NCI-H187 (cell line): ENCODE measurements at places on chromosomes 2 and 18.

- DNase-seq = no peak
Measured at GRCh38 chr2:226885769-226886435, 50.0 kb downstream of the RHBDD1 start.

DNA sequence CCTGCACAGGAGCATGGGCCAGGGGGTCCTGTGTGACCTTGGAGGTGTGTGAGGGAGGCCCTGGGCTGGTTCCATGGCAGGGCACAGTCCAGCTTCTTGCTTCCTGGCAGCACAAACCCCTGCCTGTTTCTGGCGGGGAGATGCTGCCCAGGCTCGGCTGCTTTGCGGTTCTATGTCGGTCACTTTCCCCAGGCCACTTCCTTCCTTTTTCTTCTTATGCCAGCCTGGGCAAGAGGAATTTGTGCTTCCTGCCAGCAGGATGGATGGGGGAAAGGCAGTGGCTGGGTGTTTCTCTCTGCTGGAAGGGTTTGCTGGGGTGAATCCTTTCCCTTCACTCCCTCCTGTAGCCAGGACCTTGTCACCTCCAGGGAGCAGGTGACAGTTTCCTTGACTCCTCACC is 24.3 kb downstream of the ASAP2 start:
- DNase-seq = no peak

DNA sequence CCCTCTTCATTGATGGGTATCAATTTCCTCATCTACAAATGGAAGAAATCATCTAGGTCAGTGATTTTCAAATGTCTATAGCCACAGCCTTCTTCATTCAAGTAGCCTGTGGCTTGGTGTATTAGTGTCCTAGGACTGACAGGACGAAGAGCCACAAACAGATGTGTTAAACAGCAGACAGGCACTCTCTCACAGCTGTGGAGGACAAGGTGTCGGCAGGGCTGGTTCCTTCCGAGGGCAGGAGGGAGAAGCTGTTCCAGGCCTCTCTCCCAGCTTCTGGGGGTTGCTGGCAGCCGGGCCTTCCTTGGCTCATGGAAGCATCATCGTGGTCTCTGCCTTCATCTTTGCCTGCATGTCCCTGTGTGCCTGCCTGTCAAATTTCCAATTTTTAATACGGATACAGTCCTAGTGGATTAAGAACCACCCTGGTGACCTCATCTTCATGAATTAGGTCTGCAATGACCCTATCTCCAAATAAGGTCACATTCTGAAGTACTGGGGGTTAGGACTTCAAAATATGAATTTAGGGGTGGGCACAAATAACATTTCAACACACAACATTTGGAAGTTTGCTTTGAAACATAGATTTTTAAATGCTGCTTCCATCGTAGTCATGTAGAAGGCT is 86.5 kb downstream of the PTGR3 start:
- no peak for DNase-seq

DNA sequence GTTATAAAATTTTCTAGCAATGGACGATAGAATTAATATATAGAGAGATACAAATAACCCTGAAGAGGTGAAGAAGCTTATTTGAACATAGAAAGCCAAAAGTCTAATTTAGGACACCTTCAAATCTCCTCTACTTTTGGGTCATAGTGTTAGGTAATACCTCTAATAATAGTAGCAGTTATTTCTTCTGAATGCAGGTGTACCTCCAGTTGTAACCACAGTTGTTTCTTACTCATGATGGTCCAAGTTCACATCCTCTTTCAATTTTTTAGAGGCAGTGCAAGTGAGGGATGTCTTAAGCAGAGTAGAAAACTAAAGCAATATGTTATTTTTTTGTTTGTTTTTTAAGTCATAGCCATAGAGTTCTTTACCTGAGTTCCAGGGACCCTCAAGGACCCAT is 429.5 kb downstream of the CCDC85A start:
- no peak for DNase-seq

GRCh38 chr2:170703776-170704476 is 11.2 kb upstream of the SP5 start:
- DNase-seq = no peak

DNA sequence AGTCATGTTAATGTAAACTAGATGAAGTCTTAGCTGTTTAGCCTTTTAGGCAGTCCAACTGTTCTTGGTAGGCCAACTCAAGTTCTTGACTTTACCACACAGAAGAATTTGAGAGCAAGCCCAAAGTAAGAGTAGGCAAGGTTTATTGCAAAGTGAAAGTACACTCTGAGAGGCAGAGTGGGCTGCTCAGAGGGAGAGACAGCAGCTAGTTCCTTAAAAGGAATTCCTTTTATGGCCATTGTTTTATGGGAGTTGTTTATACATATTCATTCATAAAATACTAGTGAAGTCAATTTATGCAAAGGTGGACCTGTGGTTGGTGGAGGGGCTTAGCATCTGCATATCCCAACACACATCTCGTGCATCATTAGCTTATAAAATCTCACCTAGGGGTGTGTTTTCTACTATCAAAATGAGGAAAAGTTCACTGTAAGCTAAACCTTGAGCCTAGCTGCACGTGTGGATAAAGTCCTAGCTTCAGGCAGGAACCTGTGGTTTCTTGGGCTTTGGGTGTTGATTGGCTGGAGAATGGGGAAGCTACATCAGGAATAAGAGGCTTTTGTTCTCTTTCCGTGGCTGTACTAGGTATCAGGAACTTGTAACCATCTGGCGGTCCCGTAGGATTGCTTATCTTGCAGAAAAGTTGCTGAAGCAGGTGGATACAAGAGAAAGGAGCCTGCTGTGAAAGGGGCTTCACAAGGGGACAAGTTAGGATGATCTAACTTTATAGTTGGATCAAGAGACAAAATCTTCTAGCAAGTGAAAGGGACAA is 110.4 kb upstream of the GULP1 start:
- no peak for DNase-seq

DNA sequence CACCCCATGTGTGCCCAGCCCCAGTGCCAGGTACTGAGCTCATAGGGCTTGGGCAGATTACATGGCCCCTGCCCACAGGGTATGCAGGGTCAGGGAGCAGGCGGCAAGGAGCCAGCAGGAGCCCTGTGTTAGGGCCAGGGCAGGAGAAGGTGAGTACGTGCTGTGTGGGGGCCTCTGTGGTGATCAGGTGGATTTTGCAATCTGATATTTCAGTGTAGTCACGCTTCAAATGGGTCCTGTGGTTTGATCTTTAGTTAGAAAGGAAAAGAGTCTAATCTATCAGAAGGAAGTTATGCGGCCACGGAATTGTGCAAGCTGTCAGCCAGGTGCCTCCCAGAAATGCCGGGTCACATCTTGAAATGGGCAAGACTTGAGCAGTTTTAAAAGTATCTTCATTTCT is 13.9 kb downstream of the UBE2F start:
- DNase-seq = no peak

- DNase-seq = no peak
Measured at GRCh38 chr2:82879803-82880202, 1579.3 kb downstream of the SUCLG1 start.

- no peak for DNase-seq
Measured at GRCh38 chr18:55031979-55032378, 72.7 kb upstream of the CCDC68 start.

DNA sequence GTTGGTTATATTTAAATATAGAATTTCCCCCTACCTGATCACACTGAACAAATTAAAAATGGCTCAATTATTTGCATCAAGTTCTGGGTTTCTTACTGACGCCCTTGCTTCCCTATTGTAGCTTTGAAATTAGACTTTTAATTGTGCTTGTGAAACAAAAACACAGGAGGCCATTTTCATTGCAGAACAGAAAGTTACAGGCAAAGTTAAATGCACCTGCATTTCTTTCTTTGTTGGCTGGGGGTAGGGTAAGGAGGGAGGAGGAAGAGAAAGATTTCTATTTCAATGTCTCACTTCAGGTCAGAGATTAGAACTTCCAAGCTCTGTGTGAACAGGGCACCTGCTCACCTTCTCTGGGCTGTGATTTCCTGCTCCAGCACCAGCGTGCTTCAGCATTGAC is 199.6 kb downstream of the BCL11A start:
- no peak for DNase-seq

DNA sequence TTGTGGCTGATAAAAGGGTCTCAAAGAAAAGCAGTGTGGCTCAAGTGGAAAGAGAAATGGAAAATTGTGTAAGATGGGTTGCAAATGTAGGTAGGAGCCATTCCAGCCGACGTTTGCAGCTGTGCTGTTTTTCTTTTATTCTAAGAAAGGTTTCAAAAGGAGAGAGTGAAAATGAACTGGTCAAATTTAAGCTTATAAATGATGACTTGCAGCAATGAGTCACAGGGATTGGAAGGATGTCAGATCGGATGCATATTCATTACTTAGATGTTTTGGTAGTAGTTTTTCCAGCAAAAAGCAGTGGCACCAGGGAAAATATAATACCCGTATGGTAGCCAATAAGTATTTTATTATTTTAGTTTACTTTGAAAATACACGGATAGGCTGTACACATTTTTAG is 79.1 kb downstream of the LRRTM4 start:
- no peak for DNase-seq

DNA sequence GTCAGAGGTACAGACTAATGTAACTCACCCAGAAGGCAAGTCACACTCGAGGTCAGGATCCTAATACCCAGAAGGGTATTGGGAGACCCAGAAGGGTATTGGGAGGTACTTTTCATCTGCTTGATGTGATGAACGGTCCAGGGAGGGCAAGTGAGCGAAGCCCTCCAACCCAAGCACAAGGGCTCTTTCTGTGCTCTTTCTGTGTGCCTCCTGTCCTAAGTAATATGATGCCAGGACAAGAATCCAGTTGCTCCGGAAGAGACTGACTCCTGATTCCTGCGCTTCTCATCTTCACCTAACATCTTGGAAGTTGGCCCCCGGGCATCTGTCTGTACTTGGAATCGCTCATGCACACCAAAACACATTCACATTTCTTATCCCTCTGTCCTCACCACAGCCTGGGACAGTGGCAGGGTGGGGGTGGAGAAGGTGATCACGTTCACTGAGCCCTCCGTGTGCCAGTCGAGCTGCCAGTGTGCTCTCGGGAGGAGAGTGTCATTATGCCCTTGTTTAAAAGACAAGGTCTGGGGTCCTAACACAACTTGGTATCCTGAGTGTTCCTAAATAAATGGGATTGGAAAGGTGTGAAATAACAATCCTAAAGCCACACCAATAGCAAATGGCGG is 17.1 kb downstream of the GYPC start:
- DNase-seq = no peak

DNA sequence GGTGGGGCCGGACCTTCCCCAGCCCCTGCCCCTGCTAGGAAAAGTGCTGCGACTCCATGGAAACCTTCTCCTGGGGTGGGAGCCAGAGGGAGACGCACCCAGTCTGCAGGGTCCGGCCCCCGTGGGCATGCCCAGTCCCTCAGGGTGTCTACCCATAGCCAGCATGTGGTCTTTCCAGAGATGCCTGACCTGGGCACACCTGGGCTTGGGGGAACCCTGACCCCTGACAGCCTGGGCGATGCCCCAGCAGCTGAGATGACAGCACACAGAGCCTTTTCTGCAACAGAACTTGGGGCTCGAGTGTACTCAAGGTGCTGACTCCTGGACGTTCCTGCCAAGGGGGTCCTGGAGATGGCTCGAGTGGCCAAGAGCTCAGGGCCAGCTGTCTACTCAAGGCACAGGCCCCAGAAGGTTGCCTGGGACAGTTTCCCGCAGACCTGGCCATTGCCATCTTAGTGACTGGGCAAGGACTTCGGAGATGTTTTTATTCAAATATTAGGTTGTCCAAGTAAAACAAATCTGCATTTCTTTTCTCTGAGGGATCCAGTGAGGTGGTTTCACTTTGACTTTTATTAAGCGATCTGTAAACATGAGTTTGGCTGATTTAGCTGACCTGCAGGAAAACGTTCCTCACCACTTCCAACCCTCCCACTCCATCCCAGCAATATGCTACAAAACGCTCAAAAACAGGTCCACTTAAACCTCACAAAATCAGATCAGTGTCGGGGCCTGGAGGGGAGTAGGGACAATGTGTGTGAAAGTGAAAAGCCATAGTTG is 228.0 kb downstream of the EIPR1 start:
- DNase-seq = no peak

DNA sequence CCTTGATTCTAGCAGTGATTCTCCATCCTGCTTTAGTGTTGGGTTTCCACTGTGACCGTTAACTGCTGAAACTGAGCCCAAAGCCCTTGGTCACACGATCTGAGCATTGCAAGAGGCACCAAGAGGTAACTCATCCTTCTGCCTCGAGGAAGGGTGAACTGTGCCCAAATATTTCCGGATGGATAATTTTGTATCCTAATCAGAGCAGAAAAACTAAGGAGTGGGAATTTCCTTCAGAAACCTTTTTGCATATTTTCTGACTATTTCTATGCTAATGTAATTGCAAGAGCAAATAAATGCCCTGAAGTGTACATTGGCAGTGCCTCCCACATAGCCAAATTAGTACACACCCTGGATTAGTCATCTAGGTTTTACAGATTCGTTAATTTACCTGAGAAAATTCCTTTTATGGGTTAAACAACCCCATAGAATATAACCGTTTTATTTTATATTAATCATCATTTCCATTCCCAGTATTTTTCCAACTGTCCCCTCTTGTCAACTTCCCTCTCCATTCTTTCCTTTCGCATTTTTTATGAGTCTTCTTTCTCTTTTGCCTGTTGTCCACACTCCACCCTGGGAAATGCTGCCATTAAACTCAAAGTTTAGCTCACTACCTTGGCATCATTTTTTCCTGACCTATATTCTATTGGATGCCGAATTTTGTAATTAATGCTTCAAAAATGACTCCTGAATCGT is 31.7 kb upstream of the COBLL1 start:
- DNase-seq = no peak

- DNase-seq = no peak
Measured at GRCh38 chr18:9766740-9767139, 58.6 kb downstream of the RAB31 start.

DNA sequence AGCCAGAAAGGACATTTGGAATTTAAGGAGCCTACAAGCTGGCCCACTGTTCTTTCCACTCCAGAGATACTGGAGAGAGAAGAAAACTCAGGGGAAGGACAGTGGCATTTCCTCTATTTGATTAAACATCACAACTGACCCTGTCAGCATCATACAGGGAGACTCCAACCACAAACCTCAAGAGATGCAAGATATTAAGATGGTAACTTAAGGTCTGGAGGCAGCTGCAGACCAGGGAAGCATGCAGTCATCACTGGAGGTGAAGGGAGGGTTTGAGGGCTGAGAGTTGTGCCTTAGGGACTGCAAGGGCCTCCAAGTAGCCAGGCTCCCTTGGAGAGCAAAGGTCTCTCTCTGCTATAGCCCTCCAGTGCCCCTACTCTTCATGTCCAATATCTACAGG is 67.4 kb downstream of the RNF152 start:
- no peak for DNase-seq

- DNase-seq = no peak
Measured at GRCh38 chr2:21258082-21258481, 134.3 kb downstream of the TDRD15 start.

- no peak for DNase-seq
Measured at GRCh38 chr2:54720563-54720962, 2.9 kb upstream of the EML6 start.

- no peak for DNase-seq
Measured at GRCh38 chr2:170258382-170258781, 80.4 kb downstream of the MYO3B start.

GRCh38 chr2:114192362-114192761 is 250.1 kb upstream of the DPP10 start:
- DNase-seq = no peak

GRCh38 chr2:68900496-68901198 is 29.4 kb upstream of the BMP10 start:
- no peak for DNase-seq

- DNase-seq = no peak
Measured at GRCh38 chr2:57937456-57937855, 109.2 kb upstream of the VRK2 start.

- DNase-seq = no peak
Measured at GRCh38 chr2:20682167-20682920, 15.4 kb downstream of the GDF7 start.
